Activated T-helper 17 cell treated with anti-CD3 and anti-CD28 coated beads, Interleukin-2, amount 50 U/mL, for 72 hours (primary cell): ENCODE measurements at places on chromosomes 4 and X. TPM values are rescaled to one million over a fixed set of nuclear protein-coding genes. Genes with fewer than 3 reads are reported as not detected.

DNAAF6 gene
- not detected for total RNA-seq

PAGE2 gene
- not detected for total RNA-seq

UGT2B15 gene
- total RNA-seq = not detected

PF4V1 gene
- not detected for total RNA-seq

ASB9 gene
- 1.5 TPM for total RNA-seq

CETN2 gene
- total RNA-seq = 5.2 TPM

CPZ gene
- total RNA-seq = not detected

SERPINA7 gene
- total RNA-seq = not detected

CDKL5 gene
- 0.95 TPM for total RNA-seq

KLF8 gene
- total RNA-seq = 7.3 TPM

CT47B1 gene
- not detected for total RNA-seq

XK gene
- total RNA-seq = not detected

PIGA gene
- 68.8 TPM for total RNA-seq

RPA4 gene
- total RNA-seq = 0.26 TPM

PLXNB3 gene
- 0.45 TPM for total RNA-seq

FOXR2 gene
- total RNA-seq = not detected

TRIM61 gene
- 1.7 TPM for total RNA-seq
